Eye (tissue), 1 donor: ENCODE measurements at places on chromosomes 3 and 15.

GRCh38 chr3:132232231-132232792, 84.9 kb upstream of the ACP3 start:
- DNase-seq: no peak

DNA sequence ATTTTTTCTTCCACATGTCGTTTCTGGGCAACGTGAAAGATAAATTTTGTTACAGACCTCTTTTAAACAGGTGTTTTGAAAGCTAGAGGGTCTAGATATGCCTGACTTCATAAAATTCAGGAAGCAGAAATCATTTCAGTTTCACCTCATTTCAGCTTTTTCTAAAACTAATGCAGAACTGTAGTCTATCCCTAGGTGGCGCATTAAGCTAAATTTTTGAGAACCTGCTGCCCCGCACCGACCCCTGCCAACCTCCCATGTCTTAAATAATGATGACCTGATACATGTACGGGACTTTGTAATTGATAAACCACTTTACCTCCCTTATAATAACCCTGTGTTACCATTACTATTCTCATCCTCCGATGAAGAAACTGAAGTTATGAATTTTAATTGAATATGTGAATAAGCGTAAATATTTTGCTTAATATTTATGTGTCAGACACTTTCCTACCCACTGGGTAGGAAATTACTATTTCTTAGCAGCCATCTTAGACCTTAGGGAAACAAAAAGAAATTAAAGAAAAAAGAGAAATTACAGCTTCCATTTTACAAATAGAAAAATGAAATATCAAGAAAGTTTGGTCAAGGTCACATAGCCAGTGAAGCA, 78.7 kb upstream of the GCNT3 start:
- DNase-seq: peak; percentile 64

DNA sequence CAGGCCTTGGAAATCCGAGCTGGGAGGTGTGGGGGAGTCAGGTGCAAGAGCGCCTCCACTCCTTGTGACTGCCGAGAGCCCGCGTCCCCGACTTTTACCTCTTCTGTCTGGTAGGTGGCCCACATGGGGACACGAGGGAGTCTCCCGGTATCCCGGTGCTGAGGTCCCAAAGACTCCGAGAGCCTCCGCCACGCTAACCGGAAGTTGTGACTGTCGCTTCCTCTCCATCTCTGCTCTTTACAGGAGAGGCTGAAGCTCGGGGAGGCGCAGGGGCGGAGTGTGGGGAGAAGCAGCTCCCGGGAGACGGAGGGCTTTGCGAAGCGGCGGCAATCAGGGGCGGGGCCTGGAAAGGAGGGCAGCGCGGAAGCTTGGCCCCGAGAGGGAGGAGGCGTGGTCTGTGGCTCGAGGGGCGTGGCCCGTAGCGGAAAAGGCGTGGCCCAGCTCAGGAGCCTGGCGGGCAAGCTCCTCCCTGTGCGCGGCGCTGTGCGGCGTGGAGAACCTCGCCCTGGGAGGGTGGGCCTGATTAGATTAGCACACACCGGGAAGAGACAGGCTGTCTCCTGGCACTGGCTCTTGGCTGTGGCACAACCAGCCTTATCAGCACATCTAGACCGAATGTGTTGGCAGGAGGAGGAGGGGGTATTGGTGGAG, 143.9 kb downstream of the GABRB3 start:
- peak; percentile 74 for DNase-seq

DNA sequence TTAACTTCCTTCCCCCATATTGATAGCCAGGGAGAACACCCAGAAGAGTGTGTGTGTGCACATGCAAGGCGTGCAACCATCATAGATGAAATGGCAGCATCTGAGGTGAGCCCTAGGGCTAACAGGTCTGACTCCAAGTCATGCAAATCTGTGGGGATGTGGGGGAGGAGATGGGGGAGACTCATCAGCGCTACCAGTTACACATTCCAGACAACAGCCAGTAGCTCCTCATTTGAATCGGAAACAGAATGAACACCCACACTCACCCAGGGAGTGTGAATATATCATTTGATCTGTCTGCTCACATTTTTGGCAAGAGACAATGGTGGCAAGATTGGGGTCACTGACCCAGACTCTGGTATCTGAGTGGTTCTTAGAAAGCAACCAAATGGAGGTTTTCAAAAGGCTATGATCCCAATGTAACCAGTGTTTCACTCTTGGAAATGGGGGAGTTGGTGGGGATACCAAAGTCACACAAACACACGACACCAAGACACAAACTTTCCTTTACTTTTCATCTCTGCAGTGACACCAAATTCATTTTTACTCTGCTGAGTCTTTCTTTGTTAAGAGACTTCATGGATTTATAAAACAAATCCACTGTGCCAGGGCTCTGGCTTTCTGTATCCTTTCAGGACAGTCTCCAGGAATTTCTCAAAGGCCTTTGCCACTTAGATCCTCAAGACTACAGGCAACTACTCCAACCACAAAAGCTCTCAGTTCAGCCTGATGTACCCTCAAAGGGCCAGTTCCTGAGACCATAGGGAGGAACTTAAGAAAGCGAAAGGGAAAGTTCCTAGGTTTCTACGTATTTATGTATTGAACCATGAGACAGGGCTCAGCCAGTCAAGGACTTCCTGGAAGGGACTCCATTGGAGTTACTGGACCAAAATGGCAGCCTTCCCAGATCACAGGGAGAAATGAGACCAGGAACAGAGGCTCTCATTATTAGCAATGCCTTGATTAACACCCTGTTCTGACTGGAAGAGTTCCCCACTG, 2.2 kb downstream of the CDCP1 start:
- no peak for DNase-seq

GRCh38 chr3:130117933-130118332, 36.3 kb downstream of the ALG1L2 start:
- DNase-seq: peak; percentile 37

- DNase-seq: no peak
Measured at GRCh38 chr3:123745184-123745855, 138.8 kb downstream of the MYLK start.

DNA sequence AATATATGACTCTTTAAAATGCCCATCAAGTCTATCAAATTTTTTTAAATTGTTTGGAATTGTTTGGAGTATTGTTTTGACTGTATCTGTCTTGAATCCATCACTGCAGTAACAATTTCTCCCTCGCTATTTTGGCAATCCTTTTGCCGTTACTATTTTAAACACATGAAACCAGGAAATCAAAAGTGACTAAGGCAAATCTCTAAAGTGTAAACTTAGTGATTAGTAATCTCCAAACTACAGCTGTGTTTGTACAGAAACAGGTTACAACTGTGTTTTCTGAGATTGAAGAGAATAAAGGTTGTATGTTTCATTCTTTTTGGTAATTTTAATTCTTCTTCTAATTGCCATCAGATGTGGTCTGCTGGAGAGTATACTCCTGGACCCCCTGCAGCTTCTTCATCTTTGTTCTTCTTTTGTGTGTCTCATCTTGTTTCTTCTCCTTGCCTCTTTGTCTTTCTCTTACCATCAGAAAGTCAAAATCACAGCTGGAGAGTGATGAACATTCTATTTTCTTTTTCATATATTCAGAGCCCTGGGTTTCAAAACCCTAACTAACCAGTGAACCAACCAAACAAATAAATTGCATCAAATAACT, 465.4 kb downstream of the RBMS3 start:
- no peak for DNase-seq

GRCh38 chr3:52350416-52350815, 34.3 kb downstream of the DNAH1 start:
- no peak for DNase-seq

GRCh38 chr3:62211675-62212429, 161.5 kb downstream of the FEZF2 start:
- DNase-seq: no peak

- DNase-seq: no peak
Measured at GRCh38 chr3:78410077-78410476, 1357.7 kb downstream of the ROBO1 start.

- no peak for DNase-seq
Measured at GRCh38 chr3:24294150-24294549, 200.5 kb downstream of the THRB start.

- DNase-seq: peak; percentile 48
Measured at GRCh38 chr15:90062462-90062932, 39.8 kb downstream of the IDH2 start.

DNA sequence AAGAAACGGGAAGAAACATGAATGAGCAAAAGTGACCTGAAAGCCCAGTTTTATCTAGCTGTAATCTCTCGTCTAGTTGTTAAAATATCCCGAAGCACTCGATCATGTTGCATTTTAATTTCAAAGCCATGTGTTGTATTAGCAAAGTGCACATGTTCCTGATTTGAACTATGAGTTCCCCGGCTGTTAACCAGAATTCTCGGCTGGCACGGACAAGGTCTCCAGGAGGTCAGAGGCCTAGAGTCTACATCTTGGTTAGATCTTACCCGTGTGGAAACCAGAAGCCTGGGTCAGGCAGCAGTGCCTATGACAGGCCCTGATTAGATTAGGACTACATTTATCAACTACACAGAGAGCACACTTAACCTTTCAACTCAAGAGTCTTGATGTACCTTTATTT, 195.8 kb downstream of the CDIN1 start:
- no peak for DNase-seq

GRCh38 chr15:77506311-77507142, 85.8 kb downstream of the HMG20A start:
- peak; percentile 69 for DNase-seq

DNA sequence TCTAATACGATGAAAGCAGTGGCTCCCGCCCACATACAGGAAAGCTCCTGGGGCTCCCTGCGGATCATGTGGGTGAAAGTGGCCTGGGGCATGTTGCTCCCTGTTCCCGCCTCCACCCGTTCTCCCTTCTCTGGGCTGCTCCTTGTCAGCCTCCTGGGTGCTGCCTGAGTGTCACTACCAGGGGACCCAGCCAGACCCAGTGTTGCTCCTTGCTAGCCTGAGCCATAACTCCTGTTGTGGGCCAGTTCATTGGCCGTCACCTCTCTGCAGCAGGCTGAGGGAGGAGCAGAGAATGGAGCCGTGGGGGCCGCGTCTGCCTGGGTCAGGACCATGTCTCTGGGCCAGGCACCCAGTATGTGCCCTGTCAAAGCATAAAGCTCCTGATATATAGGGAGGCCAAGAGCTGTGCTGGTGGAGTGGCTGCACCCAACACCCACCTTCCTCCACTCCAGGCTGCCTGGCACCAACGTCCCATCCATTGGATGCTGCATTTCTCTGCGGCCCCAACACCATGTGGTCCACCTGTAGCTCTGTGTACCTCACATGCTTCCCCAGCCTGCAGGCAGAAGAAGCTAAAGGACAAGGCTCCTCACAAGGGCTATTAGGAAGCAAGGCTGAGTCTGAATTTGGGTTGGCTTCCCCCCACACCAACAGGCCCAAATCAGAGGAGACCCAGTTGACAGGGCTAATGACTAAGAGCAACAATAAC, 40.5 kb downstream of the KLF13 start:
- no peak for DNase-seq

GRCh38 chr3:2810723-2811122, 299.5 kb downstream of the IL5RA start:
- DNase-seq: peak; percentile 47

DNA sequence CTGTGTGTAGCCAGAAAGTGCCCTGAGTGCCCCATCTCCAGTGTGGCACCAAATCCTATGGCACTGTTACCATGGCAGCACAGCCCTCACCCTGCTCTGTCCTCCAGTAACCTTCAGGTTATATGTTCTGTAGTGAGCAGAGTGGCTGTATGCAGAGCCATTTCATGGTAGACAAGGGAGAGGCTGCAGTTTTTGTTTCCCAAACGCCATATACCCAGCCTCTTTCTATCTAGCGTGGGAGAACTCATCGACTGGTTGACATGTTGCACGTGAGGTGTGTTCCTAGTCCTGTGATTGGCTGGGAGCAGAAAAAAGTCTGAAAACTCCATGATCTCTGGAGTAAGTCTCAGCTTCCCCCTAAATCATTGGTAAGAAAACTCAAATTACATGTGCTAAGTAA, 2.0 kb downstream of the SIDT1 start:
- no peak for DNase-seq

GRCh38 chr3:136189859-136190617, 6.1 kb downstream of the MSL2 start:
- DNase-seq: no peak

DNA sequence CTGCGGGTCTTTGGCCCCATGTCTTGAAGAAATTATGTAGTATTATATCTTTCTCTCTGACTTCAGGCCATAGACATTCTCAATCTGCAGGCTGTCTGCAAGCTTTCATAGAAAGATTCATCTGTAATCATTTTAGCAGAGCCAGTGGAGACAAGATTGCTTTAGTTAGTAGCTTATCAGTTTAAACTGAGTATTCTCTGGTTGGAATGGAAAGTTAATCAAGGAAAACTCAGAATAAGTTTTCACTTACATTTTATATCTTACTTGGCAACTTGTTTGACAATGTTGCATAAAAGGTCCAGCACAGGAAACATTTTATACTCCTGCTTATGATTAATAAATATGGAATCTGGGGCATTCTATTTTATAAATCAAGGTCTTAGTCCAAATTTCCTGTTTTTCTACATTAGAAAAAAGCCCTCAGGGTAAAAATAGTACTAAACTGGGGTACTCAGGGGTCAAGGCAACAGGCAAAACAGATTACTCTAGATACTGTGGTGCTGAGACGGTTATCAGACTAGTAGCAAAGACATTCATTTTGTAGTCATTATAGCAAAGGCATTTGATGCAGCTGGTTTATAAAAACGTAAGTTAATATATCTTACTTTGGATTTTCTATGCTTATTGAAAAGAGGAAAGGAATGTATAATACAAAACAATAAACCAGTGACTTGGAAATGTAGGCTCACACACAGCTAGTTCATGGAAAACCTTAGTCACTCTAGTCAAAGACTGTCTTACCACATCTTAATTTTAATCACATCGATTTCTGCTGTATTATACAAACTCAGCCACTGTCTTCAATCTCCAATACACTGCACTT, 45.2 kb upstream of the FILIP1L start:
- peak; percentile 34 for DNase-seq

DNA sequence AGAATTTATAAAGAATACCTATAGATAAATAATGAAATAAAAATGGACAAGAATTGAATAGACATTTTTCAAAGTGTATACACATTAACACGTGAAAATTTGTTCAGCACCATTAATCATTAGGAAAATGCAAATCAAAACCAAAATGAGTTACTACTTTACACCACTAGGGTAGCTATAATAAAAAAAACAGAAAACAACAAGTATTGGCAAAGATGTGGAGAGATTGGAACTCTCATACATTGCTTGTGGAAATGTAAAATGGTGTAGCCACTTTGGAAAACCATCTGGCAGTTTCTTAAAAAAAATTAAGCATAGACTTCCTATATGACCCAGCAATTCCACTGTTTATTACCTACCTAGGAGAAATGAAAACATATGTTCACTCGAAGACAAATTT, 172.8 kb upstream of the P2RY1 start:
- no peak for DNase-seq

DNA sequence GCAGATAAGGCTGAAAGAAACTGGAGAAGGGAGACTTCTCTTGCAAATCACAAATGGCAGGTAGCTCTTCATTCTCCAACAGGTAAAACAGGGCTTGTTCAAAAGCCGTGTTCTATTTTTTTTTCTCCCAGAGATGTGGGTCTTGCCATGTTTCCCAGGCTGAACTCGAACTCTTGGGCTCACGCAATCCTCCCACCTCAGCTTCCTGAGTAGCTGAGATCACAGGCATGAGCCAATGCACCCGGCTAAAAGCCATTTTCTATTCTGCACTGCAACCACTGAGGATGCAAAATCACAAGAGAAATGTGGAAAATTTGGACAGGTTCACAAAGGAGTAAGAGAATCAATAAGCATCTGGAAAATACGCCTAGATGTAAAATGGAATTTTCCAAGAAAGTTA, 19.5 kb downstream of the EIF4E3 start:
- no peak for DNase-seq

GRCh38 chr15:29873264-29873663, 51.0 kb upstream of the TJP1 start:
- DNase-seq: no peak
